ENCODE measurements at places on chromosomes 4 and X.

GRCh38 chr4:121096629-121097028 is 24.3 kb upstream of the NDNF start:
- no peak for DNase-seq

GRCh38 chr4:119002476-119002875 is 113.8 kb downstream of the SYNPO2 start:
- DNase-seq: no peak

- DNase-seq: no peak
Observed at GRCh38 chr4:21451032-21451431, 497.5 kb downstream of the KCNIP4 start.

- DNase-seq: no peak
Observed at GRCh38 chr4:112189754-112190153, 41.8 kb upstream of the AP1AR start.
